ENCODE measurements at places on chromosomes 5 and 9.

GRCh38 chr5:15008476-15008875, 136.9 kb upstream of the ANKH start:
- DNase-seq = no peak

DNA sequence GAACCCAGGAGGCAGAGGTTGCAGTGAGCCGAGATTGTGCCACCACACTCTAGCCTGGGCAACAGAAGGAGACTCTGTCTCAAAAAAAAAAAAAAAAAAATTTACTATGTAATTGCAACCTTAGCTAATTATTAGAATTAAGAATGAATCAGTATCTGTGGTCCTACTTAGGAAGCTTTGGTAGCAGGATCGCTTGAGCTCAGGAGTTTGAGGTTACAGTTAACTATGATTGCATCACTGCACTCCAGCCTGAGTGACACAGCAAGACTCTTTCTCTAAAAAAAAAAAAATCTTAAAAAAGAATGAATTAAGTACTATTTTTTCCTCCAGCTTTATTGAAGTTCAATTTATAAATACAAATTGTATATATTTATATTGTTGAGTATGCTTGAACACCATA, 16.7 kb downstream of the NDUFAF2 start:
- no peak for DNase-seq

- DNase-seq = no peak
These were observed 1727.2 kb downstream of the MAT2B start for GRCh38 chr5:165232509-165233028.

DNA sequence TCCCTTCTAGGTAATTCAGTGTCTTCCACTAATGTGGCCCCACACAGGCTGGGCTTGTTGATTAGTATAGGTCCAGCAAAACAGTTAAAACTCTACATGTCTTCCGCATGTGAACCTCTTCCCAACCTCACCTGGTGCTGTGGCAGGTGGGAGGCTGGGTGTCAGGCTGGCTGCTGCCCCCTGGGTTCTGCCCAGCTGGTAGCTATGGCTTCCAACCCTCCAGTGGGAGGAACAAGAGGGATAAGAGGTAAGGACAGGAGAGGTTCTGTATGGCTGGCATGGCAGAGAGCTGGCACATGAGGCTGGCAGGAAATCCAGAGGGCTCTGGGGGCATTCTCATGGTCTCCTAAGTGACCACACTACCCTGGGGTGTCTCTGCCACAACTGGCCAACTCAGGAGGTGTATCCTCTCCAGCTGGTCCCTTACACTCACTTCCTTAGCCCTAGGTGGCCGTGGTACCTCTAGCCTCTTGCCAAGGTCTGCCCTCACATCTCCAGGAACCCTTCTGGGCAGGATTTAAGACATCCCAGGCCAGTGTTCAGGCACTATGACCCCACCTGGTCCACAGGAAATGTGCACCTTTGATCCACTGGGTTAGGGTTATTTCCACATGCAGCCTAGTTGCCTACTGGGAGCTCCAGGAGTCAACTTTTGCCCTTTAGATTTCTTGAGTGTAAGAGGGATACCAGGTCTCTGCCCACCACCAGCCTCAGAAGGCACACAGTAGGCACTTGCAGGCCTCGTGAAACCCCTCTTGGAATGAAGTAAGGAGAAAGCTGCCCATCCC, 41.7 kb downstream of the AHRR start:
- no peak for DNase-seq

DNA sequence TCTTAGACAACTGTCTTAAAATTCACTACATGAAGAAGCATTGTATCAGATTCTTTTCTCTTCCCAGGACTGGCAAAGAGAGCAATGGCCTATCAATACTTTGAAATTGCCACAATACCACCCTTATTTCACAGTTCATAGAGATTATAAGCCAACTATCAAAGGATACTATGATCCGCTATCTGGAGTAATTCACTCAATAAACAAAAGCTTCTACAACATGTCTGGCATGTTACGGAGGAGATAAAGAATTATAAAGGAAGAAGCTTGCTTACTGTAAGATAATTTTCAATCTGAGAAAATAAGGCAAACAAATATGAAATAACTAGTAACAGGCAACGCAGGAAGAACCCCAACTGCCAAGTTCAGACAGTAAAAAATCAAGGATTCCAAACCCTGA, 114.8 kb downstream of the GNAQ start:
- no peak for DNase-seq

- no peak for DNase-seq
These were observed 238.9 kb downstream of the HSPA4 start for GRCh38 chr5:133290669-133291240.

DNA sequence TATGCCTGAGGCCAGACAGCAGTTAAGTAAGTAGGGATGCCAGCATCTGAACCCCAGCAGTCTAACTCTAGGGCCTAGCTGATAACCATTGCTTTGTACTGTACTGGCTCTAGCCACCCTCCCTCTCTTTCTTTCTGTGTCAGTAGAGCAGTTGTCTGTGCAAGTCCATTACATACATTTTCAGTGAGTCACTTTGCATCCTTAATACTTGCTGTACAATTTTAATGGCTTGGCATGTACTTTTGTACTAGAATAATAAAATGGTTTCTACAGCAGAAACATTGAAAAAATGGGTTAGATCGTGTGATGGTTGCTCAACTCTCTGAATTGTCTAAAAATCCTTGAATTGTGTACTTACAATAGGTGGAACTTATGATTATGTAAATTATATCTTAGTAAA, 1.5 kb upstream of the TTC39B start:
- DNase-seq = no peak

DNA sequence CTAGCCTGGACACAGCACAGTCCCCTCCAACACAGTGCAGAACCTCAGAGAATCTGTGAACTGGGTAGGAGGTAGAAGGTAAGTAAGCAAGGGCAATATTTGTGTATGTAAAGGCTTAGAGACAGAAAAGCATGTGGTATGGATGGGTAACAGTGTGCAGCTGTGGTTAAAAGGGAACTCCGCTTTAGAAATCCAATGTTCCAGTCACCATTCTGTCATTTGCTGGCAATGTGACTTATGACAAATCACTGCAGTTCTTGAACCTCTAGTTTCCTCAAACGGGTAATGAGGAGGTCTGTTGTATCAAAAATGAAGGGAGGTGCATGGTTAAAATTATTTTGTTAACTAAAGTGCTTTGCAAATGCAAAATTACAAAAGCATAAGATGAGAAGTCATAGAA, 125.5 kb upstream of the IFNE start:
- no peak for DNase-seq

GRCh38 chr5:153718713-153719112, 228.2 kb downstream of the GRIA1 start:
- DNase-seq = no peak

- DNase-seq = no peak
These were observed 16.2 kb downstream of the KCNMB1 start for GRCh38 chr5:170372971-170373370.

DNA sequence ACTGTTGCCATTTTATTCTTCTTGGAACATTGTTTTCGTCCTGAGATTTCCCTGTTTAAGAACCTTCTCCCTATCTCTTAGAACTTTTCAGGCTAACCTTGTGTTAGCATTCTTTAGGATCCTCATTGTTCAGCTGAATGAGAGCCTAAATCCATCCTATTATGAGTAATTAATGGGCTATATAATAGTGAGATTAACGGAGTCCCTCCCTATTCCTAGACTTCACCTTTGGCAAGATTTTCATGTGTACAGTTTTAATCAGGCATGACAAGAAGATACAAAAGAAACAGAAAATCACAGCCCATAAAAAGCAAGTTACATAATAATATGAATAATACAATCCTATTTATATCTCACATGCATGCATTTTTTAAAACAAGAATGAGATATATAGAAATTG, 9.1 kb upstream of the MSMP start:
- no peak for DNase-seq

GRCh38 chr5:10832987-10833386, 72.0 kb upstream of the DAP start:
- DNase-seq = no peak

DNA sequence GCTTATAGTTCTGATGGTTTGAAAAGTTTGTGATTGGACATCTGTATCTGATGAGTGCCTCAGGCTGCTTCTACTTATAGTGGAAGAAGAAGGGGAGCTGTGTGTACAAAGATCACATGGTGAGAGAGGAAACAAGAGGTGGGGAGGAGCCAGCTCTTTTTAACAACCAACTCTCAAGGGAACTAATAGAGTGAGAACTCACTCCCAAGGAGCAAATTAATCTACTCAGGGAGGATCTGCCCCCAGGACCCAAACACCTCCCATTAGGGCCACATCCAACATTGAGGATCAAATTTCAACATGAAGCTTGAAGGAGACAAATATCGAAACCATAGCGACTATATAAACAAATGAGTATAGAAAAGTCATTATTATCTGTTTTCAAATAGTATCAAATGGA, 64.7 kb upstream of the PRLR start:
- no peak for DNase-seq

- DNase-seq = peak; percentile 62
These were observed 79.0 kb downstream of the GLDC start for GRCh38 chr9:6566409-6567139.

DNA sequence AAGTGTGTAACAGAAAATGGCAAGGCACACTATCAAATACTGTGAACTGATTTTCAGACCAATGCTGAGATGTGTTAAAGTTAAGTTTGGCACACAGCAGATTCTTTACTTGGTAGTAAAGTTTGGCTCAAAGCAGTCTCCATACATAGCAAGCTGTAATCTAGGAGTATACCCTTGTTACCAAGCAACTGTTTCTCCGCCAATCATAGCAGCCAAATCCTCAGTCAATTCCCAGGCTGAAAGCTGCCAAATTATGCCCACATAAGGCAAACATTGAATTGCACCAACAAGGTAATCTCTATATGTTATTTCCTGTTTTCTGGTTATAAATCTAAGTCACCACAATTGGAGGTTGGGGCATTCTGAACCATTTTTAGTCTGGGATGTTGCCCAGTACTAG, 345.7 kb downstream of the DEPDC1B start:
- DNase-seq = no peak

DNA sequence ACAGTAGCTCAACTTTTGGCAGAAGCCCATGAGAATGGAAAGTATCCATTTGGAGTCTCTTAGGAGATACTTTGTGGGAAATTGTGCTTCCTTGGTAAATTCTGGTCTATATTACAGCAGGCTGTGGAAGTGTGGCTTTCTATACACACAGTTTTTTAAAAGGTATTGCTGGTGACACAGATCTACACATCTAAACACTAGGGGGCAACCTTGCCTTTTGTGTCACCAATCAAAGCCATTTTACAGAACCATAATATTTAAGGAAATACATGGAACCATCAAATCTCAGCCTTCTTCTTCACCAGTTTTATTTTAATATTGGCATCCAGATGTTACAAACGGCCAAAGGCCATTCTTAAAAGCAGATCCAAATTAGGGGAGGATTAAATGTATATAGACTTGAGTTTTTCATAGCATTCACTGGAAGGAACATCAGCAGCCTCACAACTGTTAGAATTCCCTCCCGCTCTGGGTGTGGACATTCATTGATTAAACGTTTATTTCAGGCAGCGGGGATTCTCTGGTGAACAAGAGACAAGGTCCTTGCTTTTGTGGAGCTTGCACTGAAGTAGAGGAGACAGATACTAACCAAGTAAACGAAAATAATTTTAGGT, 132.4 kb upstream of the EPB41L4A start:
- no peak for DNase-seq

DNA sequence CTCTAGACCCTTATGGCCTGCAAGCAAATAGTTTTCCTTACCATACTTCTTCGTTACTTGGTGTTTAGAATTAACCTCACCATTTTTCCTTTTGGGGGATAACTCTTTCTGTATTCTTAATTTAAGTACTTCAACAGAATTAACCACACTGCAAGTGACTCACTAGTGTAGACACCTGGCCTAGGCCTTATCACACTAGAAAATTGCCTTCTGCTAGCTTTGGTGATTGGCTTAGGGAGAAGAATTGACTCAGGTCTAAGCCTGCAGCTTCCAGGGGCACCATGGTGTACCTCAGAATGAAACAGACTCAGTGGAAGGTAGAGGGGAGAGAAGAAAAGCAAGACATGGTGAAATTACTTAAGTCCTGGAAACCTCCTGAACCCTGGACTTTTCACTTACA, 112.8 kb upstream of the HMHB1 start:
- no peak for DNase-seq
